ENCODE measurements at places on chromosomes 11 and 22.

GRCh38 chr22:37098976-37099591, 10.4 kb downstream of the TMPRSS6 start:
- DNase-seq = no peak

DNA sequence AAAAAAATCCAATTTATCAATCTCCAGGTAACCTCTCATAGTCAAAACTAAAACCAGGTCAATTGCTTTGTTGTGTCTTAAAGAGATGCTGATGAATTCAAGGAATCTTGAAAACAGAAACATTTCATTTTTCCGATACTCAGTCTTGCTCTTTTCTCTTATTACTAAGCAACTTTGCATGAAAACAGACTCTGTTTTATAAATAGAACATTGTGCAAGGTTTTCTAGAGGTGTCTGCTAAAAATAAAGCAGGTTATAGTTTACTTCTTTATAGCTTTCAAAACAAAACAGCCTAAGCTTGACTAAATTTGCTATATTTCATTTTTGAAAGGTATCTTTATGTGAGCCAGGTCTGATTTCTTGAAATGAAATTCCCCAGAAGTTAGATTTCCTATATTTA, 109.3 kb downstream of the ARL14EP start:
- no peak for DNase-seq

DNA sequence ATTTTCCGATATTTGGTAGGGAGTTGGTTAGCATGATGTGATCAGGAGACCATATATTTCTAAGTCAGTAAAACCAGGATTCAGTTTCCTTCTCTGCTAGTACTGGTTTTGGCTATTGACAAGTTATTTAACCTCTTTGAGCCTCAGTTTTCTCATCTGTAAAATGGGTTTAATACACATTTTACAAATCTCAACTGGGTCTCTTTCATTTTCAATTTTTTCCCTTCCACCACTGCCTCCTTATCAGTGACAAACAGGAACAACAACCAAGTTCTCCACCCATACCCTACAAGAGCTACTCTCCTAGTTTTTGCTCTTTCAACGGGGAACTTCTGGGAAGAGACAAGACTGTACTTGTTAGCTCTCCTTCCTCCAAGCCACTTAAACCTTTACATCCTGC, 6.2 kb upstream of the APLP2 start:
- DNase-seq = no peak

- DNase-seq = peak; percentile 72
These were observed 42.6 kb upstream of the APOA1 start for GRCh38 chr11:116879800-116880625.

DNA sequence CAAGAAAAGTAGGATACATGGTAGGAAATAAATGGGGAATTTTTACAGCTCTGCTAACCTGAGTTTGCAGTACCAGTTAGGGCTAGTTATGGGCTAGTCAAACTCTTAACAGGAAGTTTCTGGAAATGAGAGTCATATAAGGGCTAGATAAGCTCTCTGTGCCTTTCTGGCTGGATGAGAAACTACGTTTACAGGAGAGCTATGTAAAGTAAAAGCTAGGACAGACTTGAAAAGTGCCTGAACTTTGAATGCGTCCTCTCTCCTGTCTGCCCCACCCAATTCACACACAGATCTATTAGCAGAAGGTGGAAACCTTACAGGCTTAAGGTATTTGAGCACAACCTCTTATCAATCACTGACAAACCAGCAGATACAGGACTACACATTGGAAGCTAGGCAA, 167.1 kb downstream of the SNX19 start:
- DNase-seq = no peak

DNA sequence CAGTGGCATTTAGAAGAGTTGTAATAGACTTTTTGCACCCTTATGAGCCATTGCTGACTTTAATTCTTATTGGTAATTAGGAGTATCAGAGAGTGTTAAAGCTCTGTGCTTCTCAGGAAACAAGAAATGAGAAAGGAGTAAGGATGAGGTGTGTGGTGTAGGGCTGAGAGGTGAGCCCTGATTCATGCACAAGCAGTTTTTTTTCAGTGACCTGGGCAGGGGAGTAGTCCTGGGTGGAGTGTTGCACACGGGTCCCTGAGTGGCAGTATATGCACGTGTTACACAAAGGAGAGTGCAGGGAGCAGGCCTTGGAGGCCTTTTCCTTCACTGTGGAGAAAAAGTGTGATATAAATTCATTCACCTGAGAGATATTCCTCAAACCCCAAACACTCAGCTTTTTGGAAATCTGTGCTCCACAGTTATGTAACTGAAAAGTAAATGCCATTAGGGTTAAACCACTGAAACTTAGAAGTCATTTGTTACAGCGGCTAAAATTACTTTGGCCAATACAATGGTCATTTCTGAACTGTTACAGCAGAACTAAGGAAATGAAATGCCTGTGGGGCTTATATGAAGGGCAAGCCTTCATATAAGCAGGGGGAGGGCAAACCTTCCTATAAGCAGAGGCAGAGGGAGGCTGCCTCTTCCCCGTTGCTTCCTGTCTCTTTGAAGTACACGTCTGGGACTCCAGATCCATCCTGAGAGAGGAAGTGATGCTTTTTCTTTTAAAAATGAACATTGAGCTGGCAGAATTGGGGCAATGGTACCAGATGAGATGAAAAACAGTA, 62.6 kb upstream of the OLFML1 start:
- no peak for DNase-seq

GRCh38 chr11:83836883-83837654, 550.9 kb upstream of the CCDC90B start:
- no peak for DNase-seq

- DNase-seq = no peak
These were observed 37.7 kb upstream of the APOBEC3A start for GRCh38 chr22:38919631-38920190.

DNA sequence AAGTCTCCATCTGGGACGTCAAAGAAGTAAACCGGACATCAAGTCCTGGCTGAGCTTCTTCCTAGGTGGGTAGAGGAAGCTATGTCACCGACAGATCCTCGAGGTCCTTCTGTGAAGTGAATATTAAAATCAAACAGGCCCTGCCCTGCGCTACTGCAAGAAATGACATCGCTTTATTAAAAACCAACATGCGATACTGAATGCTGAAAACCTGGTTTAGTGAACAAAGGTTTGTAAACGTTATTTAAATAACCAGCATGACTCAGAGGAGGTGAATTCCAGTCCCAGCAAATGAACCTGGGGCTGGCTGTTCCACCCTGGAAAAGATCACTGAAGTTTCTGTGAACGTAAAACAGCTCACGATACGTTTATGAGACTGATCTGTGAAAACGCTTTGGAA, 645 bp downstream of the RTCB start:
- peak; percentile 30 for DNase-seq

DNA sequence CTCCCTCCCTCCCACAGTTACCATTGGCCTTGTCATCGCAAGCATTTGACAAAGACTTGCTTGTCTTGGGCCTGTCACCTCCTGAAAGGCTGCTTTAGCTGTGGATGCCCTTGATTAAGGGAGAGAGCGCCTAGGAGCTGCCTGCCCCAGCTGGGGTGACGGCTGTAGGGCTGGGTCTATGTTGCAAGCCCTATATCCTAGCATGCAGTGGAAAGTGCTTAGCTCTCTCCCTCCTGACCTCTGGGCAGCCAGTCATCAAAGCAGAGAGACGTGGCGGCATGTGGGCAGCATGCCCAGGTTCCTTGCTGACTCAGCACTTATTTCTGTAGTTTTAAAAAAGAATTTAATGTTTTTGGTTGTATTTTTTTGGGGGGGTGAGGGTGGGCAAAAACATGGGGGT, 75.9 kb downstream of the BARX2 start:
- no peak for DNase-seq

DNA sequence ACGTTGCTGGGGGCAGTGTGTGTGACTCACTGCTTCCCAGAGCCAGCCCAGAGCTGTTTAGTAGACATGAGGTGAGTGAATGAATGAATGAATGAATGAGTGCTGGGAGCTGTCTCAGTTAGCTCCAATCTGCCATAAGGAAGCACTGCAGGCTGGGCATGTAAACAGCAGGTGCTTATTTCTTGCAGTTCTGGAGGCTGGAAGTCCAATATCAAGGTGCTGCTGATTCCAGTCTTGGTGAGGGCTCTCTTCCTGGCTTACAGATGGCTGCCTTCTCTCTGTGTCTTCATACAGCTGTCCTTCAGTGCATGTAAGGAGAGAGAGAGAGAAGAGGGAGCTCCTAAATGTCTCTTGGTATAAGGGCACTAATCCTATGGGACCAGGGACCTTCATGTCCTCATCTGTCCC, 4.1 kb downstream of the C11orf21 start:
- DNase-seq = no peak

DNA sequence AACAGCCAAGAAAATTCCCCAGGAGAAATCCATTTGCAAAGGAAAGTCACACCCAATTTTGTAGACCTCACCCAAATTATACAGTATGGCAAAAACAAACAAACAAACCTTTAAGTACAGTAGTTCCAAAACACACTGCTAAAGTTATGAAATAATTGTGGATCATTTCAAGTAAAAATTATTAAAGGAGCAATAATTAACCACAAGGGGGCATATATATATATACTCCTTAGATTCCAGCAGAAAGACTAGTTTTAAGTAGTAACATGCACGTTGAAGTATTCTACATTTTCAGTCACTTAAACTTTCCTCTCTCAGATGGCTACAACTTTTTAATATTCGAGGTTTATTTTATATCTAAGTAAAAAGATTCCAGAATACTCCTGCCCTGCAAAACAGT, 26.8 kb downstream of the RNF141 start:
- no peak for DNase-seq

GRCh38 chr11:12083380-12083779, 27.0 kb upstream of the MICAL2 start:
- no peak for DNase-seq

GRCh38 chr11:44943118-44943517, 7.6 kb downstream of the TP53I11 start:
- DNase-seq = no peak

GRCh38 chr11:47236482-47236881, 12.1 kb downstream of the ACP2 start:
- DNase-seq = no peak

- no peak for DNase-seq
These were observed 165.6 kb downstream of the TRIM29 start for GRCh38 chr11:119972281-119972680.

- no peak for DNase-seq
These were observed 83.3 kb upstream of the PRDM11 start for GRCh38 chr11:45062974-45063635.

DNA sequence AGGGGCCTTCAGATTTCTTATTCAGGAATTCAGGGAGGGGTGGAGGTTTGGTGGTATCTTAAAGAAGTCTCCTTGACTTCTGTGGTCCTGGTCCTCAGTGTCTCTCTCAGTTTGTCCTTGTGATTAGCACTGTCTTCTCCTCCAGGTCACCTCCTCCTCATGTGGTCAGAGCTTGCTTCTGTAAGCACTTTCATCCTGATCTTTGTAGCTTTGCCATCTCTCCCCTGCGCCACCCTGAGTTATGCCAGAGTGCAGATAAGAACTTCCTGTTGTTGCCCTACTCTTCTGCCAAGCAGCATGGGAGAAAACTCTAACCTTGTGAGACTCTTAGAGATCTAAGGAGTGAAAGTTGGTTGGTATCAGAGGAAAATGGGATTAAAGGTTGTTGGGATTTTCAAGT, 30.9 kb downstream of the MICAL2 start:
- DNase-seq = no peak

GRCh38 chr11:63478896-63479295, 12.1 kb downstream of the PLAAT5 start:
- peak; percentile 79 for DNase-seq

DNA sequence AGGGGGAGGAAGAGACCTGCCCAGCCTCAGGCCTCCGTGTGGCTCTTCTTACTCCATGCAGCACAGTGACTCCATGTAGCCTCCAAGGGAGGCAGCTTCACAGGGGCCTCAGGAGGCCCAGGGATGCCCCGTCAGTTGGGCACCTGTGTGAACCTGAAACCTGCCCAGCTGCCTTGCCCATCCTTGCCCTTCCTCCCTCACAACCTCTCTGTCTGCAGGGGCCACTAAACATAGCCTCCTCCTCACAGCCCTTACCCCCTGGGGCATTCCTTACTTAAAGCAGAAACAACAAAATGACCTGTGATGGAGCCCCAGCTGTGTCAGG, 7.1 kb downstream of the LRRC32 start:
- no peak for DNase-seq

GRCh38 chr11:128290106-128290840, 297.1 kb downstream of the ETS1 start:
- DNase-seq = peak; percentile 93

- no peak for DNase-seq
These were observed 58.4 kb downstream of the PISD start for GRCh38 chr22:31603574-31603973.

DNA sequence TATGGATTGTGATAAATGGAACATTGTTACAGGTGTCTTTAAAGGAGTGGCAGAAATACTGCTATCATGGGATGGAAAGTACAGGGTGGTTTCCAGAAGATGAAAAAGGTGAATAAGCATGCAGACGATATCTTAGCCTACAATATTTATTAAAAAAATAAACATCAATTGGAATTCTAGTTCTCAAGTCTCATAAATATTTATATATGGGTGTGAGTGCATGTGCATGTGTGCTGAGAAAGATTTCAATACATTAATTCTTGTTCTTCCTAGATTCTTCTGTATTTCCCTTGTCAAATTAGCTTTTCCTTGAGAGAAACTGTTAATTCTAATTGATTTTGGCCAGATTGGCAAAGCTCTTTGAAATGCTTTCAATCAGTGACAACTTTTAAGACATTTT, 618.2 kb downstream of the METTL15 start:
- no peak for DNase-seq

DNA sequence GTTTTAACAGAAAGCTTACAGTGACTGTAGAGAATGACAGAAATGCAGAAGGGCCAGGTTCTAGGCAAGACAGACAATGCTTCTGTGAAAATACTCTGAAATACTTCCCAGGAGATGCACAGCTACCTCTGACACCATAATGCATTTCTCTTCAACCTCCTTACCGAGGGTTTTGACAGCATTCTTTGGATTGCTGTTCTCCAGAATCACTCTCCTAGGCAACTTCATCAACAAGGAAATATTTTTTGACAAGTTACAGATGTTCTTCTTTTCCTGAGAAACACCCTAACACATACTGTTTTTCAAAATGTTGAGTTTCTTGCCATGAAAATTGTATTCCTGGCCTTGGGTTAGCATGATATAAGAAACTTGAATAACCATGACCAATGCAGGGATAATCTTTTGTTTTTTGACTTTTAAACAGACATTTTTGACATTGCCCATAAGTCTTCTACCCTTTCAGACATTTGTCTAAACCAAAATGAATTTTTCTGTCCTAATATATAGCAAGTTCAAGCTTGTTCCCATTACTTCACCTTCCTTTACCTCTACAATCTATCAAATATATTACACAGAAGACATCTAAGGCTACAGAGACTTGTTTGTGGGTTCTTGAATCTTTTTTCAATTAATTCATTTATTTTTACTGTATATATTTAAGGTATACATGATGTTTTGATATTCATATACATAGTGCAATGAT, 108.1 kb downstream of the CCDC34 start:
- DNase-seq = no peak

DNA sequence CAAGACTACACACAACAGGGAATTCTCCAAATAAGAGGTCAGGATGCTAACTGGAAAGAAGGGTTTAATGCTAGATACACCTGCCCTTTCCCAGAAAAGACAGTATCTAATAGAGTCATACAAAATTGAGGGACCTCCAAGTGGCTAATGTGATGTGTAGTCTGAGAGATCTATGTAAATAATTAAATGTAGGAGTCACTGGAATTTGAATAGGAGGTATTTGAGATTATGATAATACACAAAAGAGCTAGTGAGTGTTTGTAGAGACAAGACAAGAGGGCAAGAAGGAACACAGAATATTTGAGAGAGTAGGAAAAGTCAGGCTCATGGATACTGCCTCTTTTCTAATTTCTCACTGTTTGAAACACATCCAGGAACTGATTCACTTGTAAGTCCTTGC, 15.5 kb upstream of the INSC start:
- DNase-seq = no peak

All from CD4-positive, alpha-beta T cell treated with Interleukin-17A for 1 hour (primary cell).